Suprapubic skin (tissue), 4 donors: ENCODE measurements at places on chromosomes 11 and 22. TPM values are rescaled to one million over a fixed set of nuclear protein-coding genes. Genes with fewer than 3 reads are reported as not detected.
A peak's percentile ranks its signal among the peaks of the same experiment; 100 is the strongest.

DNA sequence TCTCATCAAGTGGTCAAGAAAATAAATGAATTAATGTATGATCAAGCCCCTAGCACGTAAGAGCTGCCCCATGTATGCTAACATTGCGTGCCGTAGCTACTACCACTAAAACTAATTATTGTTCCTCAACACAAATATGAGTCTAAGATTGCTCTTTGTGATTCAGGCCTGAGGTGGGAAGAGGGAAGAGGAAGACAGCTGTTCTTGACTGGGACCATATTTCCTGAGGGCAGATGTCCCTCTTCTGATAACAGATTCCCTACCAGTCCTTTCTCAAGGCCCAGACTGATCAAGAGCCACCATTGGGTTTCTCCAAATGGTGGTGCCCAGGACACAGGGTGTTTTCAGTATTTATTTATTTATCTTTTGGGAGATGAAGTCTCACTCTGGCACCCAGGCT is 87.2 kb upstream of the CADM1 start:
- no peak for DNase-seq

DNA sequence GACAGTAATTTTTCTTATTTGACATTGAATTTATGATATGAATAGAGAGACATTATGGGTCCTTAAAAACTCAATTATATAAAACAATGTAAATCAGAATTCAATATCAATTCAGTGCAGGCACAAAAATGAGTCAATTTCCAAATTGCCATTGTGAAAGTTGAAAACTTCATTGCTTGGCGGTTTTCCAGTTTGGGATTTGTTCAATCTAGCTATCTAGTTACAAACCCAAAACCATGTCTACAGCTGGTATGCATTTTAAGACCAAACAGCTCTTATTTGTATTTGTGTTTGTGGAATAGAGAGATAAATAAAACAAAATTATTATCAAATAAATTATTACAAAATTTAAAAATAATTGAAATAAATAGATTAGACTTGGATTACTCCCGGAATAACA is 1206.6 kb upstream of the RAG2 start:
- no peak for DNase-seq

GRCh38 chr11:119584193-119585042 is 144.6 kb downstream of the NECTIN1 start:
- DNase-seq, result no peak

DNA sequence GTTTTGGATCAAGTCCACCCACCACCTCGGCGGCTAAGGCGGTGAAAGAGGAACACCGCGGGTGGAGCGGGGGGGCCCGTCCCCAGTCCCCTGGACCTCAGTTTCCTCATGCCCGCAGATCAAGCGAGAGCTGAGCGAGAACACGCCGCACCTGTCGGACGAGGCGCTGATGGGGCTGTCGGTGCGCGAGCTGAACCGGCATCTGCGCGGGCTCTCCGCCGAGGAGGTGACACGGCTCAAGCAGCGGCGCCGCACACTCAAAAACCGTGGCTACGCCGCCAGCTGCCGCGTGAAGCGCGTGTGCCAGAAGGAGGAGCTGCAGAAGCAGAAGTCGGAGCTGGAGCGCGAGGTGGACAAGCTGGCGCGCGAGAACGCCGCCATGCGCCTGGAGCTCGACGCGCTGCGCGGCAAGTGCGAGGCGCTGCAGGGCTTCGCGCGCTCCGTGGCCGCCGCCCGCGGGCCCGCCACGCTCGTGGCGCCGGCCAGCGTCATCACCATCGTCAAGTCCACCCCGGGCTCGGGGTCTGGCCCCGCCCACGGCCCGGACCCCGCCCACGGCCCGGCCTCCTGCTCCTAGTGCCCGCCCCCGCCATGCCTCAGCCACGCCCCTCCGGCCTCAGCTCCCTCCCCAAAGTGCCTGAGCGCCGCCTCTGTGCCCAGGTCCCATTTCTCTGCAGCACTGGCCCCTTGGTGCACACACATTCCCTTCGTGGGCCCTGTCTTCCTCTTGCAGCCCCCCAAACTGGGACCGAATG is 12.7 kb downstream of the MAFF start:
- no peak for DNase-seq

DNA sequence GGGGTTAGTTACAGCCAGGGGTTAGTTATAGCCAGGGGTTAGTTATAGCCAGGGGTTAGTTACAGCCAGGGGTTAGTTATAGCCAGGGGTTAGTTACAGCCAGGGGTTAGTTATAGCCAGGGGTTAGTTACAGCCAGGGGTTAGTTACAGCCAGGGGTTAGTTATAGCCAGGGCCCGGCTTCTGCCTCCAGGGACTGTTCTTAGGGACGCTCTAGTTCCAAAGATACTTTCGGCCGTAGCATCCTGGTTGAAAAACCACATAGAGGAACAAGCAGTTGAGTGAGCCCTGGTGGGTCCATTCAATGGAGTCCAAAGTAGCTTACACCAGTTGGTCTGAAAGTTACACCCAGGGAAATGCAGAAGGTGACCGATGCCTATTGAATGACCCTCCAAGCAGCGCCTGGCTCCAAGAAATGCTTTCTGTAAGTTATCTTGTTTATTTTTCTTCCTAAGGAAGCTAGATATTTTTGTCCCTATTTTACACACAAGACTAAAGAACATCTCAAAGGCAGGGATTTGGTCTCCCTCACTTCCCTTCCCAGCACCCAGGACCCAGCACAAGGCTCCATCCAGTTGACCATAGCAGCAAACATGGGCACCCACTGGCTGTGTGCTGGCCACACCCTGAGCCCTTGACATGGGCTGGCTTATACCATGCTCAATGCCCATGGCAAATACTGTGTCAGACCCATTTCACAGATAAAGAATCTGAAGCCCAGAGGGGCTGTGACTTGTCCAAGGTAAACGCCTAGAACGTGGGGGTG is 49.7 kb upstream of the SHISAL1 start:
- DNase-seq, result no peak

DNA sequence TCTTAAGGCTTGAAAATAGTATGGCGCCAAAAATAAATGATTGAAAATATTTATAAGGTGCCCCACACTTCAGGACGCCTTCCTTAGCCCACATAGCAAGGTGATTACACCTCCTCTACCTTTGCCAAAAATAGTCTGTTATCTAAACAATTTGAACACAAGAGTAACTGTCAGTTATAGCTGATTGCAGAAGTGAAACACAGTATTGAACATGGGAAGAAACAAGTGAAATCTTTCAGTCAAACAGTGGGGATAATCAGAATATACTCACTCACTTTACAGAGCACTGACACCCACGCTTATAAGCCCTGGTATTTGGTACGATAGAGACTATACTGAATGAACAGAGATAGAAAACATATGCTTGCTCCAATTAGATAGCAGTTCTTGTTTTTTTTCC is 203.1 kb downstream of the RAB38 start:
- no peak for DNase-seq

- no peak for DNase-seq
Observed at GRCh38 chr22:31087744-31088215, 6.7 kb downstream of the SMTN start.

GRCh38 chr11:12329797-12330196 is 47.6 kb upstream of the PARVA start:
- DNase-seq, result no peak

- DNase-seq, result no peak
Observed at GRCh38 chr11:32137263-32137662, 46.4 kb downstream of the RCN1 start.

DNA sequence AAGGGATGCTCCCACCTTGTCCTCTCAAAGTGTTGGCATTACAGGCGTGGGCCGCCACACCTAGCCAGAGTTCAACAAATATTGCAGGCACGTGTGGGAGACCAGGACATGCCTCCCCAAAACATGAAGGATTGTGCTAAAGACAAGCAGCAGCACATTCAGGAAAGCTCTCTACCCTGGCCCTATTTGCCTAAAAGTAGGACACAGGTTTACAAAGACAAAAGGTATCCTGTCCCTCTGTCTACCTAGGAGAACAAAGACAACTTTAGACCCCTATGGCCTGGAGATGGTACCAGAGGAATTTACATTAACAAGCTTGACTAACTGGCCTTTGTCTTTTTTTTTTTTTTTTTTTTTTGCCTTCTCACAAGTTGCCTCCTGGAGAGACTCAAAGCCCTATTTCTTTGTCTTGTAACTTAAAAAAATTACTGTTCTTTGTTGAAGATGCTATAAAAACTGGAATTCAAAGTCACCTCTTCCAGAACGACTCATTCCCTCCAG is 859 bp upstream of the ACCS start:
- no peak for DNase-seq

GRCh38 chr11:121265586-121265985 is 27.0 kb upstream of the SC5D start:
- DNase-seq, result no peak

GRCh38 chr11:60263402-60263801 is 17.1 kb upstream of the MS4A4A start:
- no peak for DNase-seq

DNA sequence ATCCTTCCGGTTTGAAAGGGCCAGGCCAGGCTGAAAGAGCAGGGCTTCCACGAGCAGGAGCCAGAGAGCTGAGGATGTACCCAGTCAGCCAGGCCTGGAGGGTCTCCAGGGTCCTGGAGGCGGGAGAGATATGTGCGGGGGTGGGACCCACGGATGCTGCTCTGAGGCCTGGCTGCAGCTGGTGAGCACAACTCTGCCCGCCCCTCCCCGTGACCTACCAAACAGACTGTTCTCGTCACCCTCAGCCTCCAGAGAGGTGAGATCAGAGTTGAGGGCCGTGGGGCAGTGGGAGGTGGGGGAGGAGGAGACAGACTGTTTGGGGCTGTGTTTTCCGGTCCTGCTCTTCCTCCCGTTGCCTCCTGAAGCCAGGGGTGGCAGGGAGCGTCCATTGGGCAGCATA is 42.2 kb downstream of the TRIOBP start:
- no peak for DNase-seq

GRCh38 chr22:29798318-29798717 is 31.1 kb downstream of the UQCR10 start:
- DNase-seq, result no peak

GRCh38 chr11:64117763-64118459 is 48.0 kb downstream of the MACROD1 start:
- no peak for DNase-seq

GRCh38 chr22:45127866-45128265 is 35.9 kb upstream of the NUP50 start:
- DNase-seq, result no peak

GRCh38 chr11:113375402-113375801 is 12.2 kb upstream of the ANKK1 start:
- DNase-seq, result no peak

- no peak for DNase-seq
Observed at GRCh38 chr11:78010304-78010703, 12.8 kb downstream of the KCTD14 start.

DNA sequence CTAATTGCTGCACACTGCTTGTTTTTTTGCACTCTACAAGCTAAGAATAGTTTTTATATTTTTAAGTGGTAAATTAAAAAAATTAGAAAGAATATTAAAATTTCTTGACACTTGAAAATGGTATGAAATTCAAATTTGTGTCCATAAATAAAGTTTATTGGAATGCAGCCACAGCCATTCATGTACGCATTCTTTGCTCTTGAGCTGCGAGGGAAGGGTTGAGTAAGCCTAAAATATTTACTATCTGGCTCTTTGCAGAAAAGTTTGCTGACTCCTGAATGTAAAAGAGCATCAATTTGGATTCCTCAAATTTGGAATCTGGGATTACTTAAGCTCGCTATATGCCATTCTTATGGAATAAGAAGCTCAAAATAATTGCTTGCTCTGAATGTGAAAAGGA is 3.4 kb upstream of the ADAMTS8 start:
- no peak for DNase-seq

DNA sequence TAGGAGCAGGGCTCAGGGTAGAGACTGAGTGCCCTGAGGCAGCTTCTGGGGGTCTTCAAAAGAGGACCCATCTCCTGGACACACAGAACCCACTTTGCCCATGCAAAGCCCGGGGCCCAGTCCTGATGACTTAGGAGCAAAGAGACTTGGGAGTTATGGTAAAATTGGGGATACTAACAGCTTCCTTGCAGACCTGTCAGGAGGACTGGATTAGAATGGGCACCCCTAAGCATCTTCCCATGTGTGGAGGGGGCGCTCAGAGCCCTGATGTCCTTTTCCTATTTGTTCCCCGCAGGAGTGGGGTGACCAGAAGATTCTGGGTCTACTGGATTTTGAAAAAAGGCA is 100.0 kb downstream of the WNT7B start:
- no peak for DNase-seq

DNA sequence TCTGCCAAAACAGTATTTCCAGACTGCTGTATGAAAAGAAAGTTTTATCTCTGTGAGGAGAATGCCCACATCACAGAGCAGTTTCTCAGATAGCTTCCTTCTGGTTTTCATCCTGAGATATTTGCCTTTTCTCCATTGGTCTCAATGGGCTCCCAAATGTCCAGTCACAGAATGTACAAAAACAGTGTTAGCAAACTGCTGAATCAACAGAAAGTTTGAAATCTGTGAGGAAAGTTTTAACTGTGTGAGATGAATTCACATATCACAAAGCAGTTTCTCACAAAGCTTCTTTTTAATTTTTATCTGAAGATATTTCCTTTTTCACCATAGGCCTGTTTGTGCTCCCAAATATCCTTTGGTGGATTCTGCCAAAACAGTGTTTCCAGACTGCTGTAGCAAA is 207.2 kb upstream of the TRIM48 start:
- DNase-seq, result no peak

- DNase-seq, result peak; percentile 45
Observed at GRCh38 chr22:47174096-47174495, 411.6 kb downstream of the TBC1D22A start.

GRCh38 chr11:79415411-79415810 is 25.4 kb downstream of the TENM4 start:
- no peak for DNase-seq

GRCh38 chr22:44210722-44211121 is 30.0 kb downstream of the PARVG start:
- no peak for DNase-seq

ANAPC15 gene
- total RNA-seq, result 25.4 TPM

SLC22A8 gene
- not detected for total RNA-seq

RAB38 gene
- total RNA-seq, result 27.8 TPM

SYT8 gene
- total RNA-seq, result 179 TPM

OR52H1 gene
- not detected for total RNA-seq

FOLR3 gene
- not detected for total RNA-seq

ALKBH3 gene
- total RNA-seq, result 24.1 TPM

MYEOV gene
- total RNA-seq, result 18.1 TPM

ACRV1 gene
- not detected for total RNA-seq

DDB1 gene
- 189 TPM for total RNA-seq

NAALAD2 gene
- 0.57 TPM for total RNA-seq
